ENCODE measurements at places on chromosomes 3 and 15.

DNA sequence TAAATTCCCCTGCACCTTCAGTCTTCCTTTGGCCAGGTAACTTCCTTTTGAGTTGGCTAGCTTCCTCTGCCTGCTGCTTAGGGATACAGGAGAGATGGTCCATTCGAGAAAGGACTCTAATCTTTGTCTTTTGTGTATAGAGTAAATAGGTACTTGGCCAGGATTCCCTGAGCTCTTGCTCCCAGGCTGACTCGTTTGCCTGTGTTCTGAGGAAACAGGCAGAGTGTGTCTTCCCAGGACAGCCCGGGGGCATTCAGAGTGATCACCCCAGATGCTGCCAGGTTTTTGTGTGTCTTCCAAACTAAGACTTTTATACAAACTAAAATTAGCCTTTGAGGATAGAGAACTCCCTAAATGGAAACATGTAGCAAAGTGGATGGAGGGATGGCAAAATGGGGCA, 39.5 kb downstream of the TMEM108 start:
- no peak for DNase-seq

DNA sequence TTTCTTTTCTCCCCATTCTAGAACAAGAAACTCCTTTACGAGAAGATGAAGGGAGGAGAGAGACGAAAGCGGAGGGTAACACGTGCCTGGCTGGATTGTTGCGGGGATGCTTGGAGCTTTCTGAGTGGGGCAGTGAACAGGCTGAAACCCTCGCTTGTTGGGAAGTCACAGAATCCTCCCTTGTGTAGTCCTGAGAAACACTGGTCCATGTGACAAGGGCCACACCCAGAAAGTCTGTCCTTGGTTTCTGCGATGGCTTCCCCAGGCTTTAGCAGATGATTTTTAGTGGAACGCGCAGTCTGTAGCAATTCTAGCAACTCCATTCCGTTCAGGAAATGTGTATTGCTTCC, 26.1 kb upstream of the GREM1 start:
- no peak for DNase-seq

- DNase-seq: peak; percentile 36
Observed at GRCh38 chr3:118882353-118882947, 152.2 kb downstream of the IGSF11 start.

- no peak for DNase-seq
Observed at GRCh38 chr3:17044855-17045254, 160.1 kb downstream of the PLCL2 start.

DNA sequence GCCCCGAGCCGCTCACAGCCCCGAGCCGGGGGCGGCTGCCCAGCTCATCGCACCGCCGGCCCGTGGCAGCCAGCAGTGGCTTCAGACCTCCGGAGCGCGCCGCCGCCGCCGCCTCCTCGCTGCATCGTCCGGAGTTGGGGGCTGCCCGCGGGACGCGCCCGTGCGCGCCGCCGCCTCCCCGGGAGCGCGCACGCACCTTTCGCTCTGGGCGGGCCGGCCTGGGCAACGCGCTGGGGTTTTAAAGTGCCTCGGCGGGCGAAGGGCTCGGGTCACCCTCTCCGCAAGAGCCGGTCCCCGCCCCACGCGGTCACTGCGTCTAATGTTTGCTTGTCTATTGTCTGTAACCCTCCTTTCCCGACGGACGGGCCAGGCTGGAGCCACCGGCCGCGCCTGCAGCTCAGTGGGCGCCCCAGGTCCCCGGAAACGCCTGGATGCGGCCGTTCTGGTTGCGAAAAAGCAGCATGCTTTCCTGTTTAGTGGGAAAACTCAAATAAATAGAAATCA, at the start of gene RYK:
TSS of gene RYK (minus strand) at position 143 of the 504 bp plus-strand sequence. CDS start 205 bp downstream, outside the sequence.
- peak; percentile 56 for DNase-seq

DNA sequence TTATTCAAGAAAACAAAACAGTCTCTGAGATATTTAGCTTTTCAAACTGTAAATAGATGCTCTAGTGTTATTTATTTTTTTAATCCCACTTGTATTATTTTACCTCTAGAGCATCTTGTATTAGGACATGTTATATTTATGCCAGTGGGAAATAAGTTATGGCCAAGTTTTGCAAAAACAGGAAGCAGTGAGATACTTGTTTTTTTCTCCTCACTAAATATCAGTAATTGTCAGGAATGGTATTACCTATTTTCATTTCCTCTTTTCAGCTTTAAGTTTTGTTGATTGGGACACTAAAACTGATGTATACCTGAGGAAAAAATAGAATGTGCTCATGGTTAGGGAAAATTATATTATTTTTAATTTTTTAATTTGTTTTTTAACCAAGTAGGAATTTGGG, 8.6 kb upstream of the IL20RB start:
- no peak for DNase-seq

GRCh38 chr15:33310481-33311311, at the start of gene RYR3:
Gene RYR3, plus strand, starts transcription at chr15:33310967. Its CDS starts 79 bp downstream, at chr15:33311046.
- peak; percentile 37 for DNase-seq

GRCh38 chr3:70981231-70981880, 602.2 kb downstream of the FOXP1 start:
- DNase-seq: no peak

DNA sequence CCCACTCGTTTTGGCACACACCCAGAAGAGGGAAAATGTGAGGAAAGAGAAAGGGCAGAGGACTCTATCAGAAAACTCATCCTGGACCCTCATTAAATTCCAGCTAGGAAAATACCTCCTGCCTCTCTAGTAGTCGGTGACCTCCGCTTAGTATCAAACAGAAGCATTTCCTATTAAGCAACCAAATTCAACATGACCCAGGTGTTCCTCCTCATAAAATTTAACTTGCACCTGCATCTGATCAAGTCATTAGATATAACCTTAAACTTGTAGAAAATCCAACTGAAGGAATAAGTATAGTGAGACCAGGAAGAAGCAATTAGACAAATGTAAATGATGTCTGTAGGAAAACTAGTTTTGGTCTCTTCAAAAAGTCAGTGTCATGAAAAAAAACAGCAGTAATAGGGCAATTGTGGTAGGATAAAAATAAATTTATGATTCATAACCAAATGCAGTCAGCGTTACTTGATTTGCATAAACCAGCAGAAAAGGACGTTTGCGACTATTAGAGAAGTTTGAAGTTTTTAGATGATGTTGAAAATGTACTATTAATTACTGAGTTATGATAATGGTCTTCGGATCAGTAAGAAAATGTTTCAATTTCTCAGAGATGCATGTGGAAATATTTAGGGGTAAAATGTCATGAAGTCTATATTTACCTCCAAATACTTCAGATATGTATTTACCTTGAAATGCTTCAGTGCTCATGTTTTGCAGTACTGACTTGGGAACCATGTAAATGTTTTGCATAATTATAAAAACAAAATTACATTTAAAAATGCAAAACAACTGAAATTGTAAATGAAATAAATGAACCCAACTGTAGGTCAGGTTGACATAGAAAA, 44.6 kb downstream of the LDHAL6B start:
- no peak for DNase-seq

DNA sequence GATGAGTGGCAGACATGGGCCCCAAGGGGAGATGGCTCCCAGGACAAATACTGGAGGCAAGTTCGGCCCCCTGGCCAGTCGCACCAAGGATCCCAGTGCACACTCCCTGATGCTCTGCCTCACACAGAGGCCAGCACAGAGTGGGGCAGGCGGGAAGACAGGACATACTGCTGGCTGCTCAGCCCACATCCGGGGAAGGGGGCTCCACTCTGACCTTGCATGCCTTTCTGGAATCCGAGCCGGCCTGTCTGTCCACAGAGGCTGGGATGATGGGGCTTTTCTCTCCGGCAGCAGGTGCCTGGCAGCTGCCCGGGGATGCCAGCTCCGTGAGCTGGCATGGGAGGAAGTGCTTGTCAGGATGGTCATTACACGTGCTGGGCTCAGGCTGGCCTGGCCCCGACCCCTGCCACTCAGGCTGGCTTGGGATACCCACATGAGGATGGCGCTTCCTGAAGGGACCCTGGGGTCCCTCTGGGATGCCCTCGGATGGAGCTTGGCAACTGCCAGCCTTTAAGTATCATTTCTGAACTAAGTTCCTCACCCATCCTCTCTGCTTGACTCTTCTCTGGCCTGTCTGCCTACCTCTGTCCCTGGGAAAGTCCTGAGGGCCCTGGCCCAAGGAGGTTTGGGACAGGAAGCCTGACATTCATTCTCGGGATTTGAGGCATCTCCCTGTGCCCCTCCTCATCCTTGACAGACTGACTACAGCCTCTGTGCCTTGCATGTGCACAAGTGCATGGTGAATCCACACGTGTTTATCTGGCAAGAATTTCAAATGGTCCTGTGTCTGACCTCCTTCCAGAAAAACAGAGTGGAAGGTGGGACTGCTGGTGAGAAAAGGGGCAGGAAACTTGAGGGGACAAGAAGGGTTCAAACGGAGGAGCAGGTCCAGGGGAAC, 46.5 kb downstream of the EXOG start:
- DNase-seq: no peak

DNA sequence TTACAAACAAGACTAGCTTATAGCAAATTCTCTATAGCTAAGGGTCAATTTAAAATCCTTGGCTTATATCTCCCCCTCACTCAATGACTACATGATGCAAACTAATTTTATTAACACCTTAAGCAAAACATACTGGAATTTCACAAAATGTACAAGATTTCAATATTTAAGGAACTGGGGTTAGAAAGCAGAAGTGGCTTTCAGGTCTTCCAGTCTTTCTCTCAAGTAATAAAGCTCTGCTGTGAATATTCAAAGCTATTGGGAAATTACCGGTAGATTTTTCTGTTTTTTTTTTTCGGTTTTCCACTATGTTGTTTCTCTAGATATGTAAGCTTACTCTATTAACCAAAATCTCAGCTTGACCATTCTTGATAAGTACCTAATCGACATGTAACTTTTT, 3.9 kb downstream of the EPM2AIP1 start:
- DNase-seq: no peak

GRCh38 chr3:45551214-45552010, 43.1 kb upstream of the LIMD1 start:
- no peak for DNase-seq

- DNase-seq: no peak
Observed at GRCh38 chr3:95711789-95712188, 1102.6 kb upstream of the EPHA6 start.

- DNase-seq: no peak
Observed at GRCh38 chr3:128605091-128606046, 45.2 kb downstream of the RPN1 start.

DNA sequence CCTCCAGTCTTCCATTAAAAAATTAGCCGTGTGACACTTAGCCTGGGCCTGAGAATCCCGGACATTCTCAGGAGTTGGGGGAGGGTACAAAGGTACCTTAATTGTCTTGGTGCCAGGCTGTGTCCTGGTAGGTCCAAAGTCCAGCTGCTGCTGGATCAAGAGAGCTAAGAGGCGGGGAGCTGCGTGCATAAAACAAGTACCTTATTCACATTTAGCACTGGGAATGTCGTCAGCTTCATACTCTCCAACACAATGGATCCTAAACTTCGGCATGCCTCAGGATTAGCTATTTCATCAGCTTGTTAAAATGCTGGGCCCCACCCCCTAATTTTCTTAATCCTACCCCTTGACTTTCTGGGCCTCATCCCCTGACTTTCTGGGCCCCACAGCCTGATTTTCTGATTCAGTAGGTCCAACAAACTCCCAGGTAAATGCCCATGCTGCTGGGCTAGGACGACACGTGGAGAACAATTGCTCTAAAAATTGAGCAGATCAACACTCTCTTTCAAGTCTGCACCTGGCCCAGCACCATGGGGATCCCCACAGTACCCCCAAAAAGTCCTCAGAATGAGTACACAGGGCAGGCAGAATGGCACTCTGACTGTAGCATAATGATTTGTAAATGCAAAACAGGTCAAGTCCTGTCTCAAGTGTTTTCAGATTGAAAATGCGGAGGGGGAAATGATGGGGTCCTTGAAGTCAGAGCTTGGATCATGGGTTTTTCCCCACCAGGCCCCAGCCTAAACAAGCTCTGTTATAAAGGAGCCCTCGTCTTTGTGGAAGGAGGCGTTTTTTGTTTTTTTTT, 5.6 kb upstream of the AEN start:
- no peak for DNase-seq

- DNase-seq: no peak
Observed at GRCh38 chr15:44319385-44319784, 30.9 kb downstream of the GOLM2 start.

- DNase-seq: no peak
Observed at GRCh38 chr3:193129607-193130006, 111.4 kb upstream of the PLAAT1 start.

- no peak for DNase-seq
Observed at GRCh38 chr3:160781402-160781801, 25.4 kb downstream of the PPM1L start.

DNA sequence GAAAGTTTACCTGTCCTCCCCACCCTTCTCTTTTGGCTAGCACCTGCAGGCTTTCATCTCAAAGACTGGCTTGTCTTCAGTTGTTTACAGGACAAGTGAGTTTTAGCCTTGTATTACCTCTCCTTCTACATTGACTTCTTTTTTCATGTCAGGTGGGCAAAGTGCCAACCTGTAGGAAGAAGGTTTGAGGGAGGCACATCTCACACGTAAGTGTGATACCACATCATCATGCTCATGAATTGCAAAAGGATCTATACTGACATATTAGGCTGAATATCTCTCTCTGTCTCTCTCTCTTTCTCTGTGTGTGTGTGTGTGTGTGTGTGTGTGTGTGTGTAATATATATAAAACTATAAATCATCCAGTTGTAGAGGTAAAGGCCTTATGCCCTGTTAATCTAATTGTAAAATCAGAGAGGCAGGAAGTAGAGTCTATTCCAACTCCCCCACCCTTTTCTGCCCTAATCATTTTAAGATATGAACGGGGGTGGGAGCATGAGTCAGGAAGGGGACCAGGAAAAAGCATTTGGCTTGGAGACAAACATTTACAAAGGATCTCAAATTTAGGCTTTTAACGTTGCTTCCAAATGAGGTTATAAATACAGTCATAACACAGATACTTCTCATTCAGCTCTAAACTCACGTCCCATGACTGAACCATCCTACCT, 107.0 kb upstream of the PFN2 start:
- DNase-seq: no peak

DNA sequence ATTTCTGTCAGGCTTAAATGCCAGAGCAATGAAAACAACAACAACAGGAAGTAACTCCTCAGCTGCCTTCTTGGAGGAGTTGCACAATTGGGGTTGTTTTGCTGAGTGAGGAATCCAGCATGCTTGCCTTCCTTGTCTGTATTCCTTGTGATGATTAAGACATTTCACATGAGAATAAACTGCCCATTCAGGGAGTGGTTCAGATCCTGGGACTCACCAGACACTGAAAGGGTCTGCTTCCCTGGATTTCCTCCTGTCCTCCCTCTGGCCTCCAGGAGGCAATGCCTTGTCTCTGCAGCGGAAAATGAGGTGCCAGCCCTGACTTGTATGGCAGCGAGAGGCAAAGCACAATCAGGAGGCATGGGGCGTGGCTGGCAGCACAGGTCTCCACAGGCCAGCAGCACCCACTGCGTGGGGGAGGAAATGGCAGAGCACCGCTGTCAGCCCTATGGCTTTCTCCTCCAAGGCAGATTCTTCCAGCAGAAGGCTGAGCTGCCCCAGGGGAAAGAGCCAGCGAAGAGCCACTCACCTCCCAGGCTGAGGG, 41.5 kb downstream of the RBP2 start:
- DNase-seq: no peak

- no peak for DNase-seq
Observed at GRCh38 chr3:66425032-66425431, 75.8 kb downstream of the LRIG1 start.

All from left renal pelvis (tissue), 4 donors.